ENCODE measurements at places on chromosomes 6 and 20.

DNA sequence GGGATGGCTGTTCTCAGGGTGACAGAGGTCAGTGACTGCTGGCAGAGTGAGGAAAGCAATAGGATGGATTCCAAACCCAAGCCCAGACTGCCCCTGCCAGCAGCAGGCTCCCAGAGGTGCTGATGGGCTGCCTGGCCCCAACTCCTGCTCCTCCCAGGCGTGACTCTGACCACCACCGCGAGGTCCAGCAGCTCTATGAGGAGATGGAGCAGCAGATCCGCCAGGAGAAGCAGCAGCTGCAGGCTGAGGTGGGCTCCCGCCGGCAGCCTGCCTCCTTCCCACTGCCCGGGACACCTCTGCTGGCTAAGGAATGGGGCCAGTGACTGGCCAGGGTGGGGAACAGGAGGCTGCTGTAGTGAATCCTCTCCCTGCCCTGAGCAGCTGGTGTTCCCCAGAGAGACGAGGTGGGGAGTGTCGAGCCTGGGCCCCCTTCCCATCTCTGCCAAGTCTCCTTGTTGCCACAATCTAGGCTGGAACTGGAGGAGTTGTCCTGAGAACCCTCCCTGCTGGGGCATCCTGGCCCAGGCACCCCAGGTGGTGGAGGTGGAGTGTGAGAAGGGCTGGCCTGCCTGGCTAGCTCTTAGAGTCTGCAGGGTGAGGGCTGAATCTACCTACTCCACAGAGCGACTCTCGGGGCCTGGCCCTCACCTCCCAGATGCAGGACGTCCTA, 20.4 kb downstream of the RAB44 start:
- DNase-seq: no peak

GRCh38 chr6:13500264-13500663, 12.9 kb upstream of the GFOD1 start:
- DNase-seq: no peak

- DNase-seq: no peak
Measured at GRCh38 chr6:160076009-160076408, 45.6 kb upstream of the SLC22A1 start.

DNA sequence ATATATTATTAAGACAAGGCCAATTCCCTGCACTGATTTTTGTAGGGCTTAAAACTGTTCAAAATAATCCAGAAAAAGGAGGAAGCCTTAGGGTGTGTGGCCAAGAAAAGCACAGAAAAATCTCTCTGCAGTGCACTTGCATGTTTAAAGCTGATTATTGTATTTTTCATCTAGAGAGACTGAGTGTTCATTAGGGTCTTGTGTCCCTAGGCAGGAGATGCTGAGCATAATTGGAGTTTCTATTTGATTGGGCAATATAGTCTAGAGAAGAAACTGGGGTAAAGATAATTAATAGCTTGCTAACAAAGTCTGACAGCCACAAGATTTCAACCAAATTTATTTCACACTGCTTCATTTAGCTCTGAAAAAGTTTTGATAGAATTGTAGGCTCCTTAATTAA, 2.4 kb downstream of the FLRT3 start:
- DNase-seq: no peak

- no peak for DNase-seq
Measured at GRCh38 chr6:51675922-51676275, 411.5 kb downstream of the PKHD1 start.

DNA sequence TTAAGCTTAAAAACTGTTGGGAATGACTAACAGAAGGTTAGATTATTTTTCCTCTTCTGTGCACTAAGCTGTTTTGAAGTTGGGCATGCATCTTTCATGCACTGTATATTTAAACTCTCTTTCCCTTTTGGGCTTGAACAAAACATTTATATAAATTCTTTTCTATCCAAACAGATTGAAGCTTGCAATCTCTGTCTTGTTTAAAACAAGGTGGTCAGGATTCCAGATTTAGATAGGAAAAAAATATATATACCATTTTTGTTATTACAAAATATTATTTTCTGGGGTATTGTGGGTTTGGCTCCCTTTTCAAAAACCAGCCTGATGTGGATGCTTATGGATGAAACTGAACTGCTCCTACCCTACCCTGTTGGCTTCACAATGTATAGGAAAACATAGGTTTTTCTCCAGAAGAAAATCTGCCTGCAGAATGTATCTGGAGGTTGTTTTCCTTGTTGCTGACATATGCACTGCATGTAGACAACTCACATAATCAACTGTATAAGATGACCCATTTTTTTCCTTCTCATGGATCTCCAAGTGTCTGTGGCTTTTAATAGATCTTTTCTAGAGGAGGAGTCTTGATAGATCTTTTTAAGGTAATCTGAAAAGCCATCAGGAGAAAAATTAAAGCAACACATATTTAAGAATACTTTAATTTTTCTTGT, 146.3 kb downstream of the PRL start:
- no peak for DNase-seq

DNA sequence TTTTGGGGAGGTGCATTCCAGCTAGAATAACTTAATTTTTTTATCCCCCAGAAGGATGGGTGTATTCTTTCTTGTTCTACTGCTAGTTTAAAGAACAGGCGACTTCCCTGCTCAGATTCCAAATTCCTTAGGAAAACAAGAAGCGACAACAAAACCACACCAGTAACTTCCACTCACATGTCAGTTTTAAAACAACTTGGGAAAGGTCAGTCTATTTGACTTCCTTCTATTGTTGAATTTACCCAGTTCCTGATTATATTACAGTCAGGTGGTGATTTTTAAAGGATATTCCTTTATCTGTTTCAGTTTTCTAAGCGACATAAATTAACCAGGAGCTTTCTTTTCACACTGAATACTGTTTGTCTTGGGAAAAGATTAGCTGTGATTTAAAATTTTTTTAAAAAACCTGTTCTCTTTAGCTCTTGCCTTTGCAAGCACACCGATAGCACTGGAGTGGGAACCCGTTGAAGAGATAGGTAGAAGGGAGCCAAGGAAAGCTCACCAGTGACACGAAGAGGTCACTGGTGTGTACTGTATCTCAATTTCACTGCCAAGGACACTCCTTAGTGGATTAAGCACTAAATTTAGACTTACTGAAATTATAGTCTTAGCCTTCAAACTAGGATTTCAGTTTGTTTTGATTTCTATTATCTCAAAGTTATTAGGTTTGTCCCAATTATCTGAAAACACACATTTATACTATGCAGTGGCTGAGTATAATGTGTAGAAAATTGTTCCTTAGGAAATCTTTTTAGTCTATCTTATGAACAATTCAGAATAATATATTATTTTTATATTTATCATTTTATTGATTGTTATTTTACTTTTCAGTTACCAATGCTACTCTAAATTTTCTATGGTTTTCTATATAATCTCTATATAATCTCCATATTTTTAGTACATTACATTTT, 22.3 kb downstream of the MARCKS start:
- DNase-seq: peak; percentile 54

DNA sequence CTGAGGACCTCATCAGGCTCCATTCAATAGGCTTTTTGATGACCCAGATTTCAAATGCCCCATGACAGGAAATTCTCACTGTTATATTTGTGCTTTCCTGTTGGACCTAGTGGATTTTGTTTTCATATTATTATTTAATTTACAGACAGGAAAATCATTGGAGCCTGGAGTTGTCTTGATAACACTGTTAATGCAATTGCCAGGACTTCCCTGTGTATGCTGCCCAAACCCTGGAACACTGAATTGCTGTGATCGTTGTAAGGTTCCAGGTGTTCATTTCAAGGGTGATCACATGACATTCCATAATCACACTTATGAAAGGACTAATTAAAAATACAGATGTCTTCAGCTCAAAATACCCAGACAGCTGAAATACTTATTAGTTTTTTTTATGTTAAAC, 783.2 kb downstream of the DHX35 start:
- no peak for DNase-seq

GRCh38 chr20:7710440-7710839, 229.8 kb downstream of the HAO1 start:
- DNase-seq: no peak

GRCh38 chr6:159043947-159044346, 844 bp downstream of the TAGAP start:
- no peak for DNase-seq

DNA sequence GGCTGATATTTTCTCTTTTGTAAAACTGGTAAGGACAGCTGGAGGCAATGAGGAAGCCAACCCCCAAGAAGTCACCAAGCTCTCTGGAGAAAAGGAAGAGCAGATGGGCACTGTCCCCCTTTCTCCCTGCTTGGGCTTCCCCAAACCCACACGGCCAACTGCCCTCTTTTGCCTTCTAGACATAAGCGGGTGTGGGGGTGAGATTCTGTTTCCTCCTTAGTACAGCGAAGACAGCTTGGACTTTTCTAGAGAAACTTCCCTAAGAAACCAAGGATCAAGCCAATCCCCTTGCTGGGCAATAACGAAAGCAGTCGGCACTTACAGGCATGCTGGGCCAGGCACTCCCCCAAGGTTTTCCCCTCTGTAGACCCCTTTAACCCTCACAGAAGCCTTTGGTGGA, 110.3 kb downstream of the CDC5L start:
- no peak for DNase-seq

- peak; percentile 80 for DNase-seq
Measured at GRCh38 chr6:143701349-143702234, 23.8 kb downstream of the PHACTR2 start.

DNA sequence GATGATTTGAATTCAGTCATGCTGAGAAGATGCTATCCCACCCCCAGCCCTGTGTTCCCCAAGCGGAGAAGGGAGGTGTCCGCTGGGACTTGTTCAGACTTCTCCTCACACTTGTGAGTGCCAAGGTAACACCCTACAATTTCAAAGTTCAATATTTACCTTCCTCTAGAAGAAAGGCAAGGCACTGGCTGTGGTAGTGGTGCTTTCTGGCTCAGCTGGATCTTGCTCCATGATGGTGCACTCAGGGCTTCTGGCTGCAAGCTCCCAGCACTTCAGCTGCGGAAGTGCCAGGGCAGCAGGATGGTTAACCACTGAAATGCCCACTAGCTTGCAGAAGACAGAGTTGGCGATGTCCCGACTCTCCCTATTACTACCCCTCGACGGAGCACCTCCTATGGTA, 135.4 kb downstream of the MTFR2 start:
- no peak for DNase-seq

GRCh38 chr6:139679516-139680179, 305.2 kb upstream of the CITED2 start:
- peak; percentile 42 for DNase-seq

DNA sequence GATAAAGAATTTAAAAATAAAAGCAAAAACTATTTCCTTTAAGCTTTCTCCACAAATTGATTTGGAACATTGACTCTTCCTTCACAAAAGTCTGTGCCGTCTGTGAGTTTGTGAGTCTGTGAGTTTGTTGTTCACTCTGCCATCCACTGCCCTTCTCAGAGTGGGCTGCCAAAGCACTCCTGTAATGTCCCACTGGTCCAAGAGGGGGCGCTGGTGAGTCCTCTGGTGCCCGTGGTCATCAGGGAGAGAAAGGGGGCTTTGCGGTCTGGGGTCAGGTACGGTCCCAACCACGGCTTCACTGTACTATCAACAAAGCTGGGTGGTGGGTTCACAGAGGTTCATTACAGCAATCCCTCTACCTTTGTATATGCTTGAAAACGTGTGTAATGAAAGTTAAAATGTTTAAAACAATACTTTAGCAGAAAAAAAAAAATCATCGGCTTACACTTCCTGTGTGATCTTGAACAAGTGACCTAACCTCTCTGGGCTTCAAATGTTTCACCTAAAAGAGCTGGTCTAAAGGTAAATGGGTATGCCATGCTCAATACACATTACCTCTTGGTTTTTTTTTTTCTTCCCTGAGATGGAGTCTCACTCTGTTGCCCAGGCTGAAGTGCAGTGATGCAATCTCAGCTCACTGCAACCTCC, 5.6 kb upstream of the ANKRD60 start:
- DNase-seq: no peak

DNA sequence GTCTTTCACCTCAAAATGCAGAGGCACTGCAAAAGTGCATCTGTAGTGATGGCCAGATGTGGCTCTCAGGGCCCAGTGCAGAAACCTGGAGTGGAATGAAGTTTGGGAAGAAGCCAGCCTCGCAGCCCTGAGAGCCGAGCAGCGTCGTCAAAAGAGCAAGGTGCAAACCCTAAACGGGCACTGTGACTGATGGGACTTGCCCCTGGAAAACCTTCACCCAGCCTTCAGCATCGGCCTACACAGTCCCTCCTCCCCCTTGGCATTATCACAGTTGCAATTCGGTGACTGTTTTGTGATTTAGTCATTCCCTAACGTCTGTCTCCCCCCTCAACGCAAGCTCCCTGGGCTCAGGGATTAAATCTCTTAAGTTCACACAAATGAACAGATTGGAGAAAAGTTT, 38.6 kb downstream of the TAF4 start:
- no peak for DNase-seq

DNA sequence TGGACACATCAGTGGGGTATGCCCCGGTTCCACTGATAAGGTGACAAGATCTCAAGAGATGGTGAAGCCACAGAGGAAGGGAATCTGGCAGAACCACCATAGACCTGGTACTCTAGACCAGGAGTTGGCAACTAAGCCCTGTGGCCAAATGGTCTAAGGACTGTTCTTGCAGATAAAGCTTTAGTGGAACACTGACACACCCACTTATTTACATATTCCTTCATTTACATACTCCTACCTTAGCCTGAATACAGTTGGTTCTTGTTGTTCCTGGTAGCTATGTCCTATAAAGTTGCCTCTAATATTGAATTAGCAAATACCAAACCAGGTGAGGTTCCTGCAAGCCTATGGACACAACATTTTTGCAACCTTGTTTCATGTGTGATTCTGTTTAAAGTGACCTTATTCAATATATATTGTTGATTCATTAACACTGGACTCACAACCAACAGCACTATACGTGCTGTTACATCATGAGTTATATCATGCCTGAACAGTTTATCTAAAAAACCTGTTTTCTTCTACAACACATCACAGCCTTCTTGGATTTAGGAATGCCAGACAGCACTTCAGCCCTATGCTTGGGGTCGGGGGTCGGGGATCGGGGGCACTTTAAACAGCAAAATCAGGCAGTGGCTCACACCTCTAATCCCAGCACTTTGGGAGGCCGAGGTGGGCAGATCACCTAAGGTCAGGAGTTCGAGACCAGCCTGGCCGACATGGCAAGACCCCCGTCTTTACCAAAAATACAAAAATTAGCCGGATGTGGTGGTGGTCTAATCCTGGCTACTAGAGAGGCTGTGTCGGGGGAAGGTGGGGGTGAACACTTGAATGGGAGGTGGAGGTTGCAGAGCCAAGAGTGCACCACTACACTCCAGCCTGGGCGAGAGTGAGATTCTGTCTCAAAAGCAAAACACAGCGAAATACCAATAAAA, 2.5 kb downstream of the CCDC167 start:
- DNase-seq: no peak

Measured in right lung (tissue), 10 donors.